ENCODE measurements at places on chromosomes 16 and 17.
A peak's percentile ranks its signal among the peaks of the same experiment; 100 is the strongest.

- DNase-seq: no peak
Measured at GRCh38 chr17:6358131-6358530, 76.8 kb downstream of the AIPL1 start.

- DNase-seq: no peak
Measured at GRCh38 chr17:45139533-45139920, 4.0 kb downstream of the ACBD4 start.

DNA sequence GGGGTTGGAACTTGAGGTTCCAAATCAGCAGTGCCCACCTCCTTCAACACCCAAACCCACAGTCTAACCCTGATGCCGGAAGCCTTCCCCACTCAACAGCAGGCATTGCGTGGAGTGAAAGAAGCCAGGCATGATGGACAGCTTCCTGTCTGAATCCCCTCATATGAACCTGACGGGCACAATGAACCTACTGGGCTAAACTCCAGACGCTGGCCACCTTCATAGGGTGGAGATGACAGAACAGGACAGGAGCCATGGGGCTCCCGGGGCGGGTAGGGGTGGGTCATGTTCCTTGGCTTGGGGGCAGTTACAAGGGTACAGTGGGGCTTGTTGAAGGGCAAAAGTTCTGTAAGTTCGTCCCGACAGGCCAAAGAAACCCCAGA lies 460 bp upstream of the HSBP1 start:
- DNase-seq: no peak

GRCh38 chr17:78793968-78794367 lies 11.9 kb upstream of the CYTH1 start:
- no peak for DNase-seq

DNA sequence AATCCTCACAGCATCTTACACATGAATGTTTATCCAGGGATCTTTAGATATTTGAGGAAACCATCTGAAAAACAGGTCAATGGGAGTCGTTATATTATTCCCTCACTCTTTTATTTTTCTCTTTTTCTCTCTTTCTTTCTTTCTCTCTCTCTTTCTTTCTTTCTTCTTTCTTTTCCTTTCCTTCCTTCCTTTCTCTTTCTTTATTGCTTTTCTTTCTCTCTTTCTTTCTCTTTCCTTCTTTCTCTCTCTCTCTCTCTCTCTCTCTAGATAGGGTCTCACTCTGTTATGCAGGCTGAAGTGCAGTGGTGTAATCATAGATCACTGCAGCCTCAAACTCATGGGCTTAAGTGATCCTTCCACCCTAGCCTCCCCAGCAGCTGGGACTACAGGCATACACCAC lies 20.3 kb upstream of the OR4D1 start:
- DNase-seq: no peak

- DNase-seq: no peak
Measured at GRCh38 chr17:1577182-1577581, 14.6 kb upstream of the PITPNA start.

DNA sequence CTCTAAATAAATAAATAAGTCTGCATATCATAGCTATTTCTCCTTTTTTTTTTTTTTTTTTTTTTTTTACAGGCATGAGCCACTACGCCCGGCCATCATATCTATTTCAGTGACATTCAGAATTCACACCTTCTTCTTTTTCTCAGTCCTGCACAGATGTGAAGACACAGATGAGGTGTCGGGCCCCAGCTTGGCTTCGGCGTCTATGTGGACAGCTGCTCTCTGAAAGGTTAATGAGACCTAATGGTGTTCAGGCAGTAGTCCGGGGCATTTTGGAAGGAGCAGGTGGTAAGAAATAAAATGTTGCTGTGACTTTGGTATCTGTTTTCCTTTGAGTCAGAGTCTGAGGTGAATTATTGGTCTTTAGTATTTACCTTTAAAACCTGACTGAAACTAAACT lies 23.6 kb downstream of the TANGO6 start:
- DNase-seq: no peak

- DNase-seq: no peak
Measured at GRCh38 chr16:59988591-59988990, 1254.5 kb upstream of the GOT2 start.

- DNase-seq: no peak
Measured at GRCh38 chr16:1916640-1916990, 1.6 kb downstream of the HS3ST6 start.

GRCh38 chr16:30658731-30659506 lies 688 bp downstream of the FBRS start:
- peak; percentile 80 for DNase-seq

GRCh38 chr17:30203471-30203981 lies 32.0 kb downstream of the SLC6A4 start:
- DNase-seq: no peak

DNA sequence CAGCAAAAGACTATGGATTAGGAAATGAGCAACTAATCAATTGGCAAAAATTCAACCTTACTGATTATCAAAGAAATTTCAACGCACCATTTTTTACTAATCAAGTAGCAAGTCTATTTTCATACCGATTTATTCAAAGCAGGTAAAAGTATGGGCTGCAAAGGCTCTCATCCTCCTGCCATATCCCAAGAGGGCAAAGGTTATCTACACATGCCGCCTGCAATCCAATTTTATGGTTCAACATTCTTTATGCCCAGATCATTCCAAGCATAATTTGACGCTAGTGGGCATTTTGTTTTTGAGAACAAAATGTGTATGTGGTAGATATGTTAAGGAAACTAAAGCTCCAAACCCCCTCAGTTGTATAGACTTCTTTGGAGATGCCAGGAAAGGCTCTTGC lies 270.6 kb downstream of the MAF start:
- DNase-seq: no peak

DNA sequence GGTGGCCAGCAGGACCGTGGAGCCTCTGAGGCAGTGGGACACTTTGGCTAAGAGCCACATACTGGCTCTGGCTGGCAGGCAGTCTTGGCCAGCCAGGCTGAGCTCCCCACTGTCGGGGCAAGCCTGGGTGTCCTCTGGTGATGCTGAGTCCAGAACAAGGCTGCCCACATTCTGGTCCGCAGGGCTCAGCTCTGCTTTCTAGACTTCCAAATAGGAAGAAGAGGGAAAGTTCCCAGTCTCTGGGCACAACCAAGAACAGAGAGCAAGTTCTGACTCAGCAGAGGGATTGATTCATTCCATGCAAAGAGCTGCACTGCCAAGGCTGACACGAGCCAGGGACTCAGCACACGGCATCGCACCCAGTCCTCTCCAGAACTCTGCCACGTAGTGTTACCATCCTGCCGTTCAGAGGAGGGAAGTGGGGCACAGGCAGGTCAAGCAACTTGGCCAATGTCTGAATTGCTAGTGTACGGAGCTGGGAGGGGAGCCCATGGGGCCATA lies 58.9 kb downstream of the NOS2 start:
- DNase-seq: no peak

DNA sequence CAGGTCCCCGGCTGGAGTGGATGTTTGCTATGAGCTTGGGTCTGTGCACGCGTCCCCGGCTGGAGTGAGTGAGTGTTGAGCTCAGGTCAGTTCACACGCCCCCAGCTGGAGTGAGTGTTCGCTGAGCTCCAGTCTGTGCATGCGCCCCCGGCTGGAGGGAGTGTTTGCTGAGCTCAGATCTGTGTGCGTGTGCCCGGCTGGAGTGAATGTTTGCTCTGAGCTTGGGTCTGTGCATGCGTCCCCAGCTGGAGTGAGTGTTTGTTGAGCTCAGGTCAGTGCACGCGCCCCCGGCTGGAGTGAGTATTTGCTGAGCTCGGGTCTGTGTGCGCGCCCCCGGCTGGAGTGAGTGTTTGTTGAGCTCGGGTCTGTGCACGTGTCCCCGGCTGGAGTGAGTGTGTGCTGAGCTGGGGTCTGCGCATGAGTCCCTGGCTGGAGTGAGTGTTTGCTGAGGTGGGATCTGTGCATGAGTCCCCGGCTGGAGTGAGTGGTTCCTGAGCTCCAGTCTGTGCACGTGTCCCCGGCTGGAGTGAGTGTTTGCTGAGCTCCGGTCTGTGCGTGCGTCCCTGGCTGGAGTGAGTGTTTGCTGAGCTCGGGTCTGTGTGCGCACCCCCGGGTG lies 284.2 kb downstream of the SNX29 start:
- no peak for DNase-seq

- no peak for DNase-seq
Measured at GRCh38 chr16:75273054-75273925, 21.9 kb upstream of the BCAR1 start.

GRCh38 chr17:71878271-71878670 lies 242.5 kb upstream of the SOX9 start:
- no peak for DNase-seq

GRCh38 chr17:42456223-42457106 lies 2.2 kb upstream of the ATP6V0A1 start:
- DNase-seq: no peak

- DNase-seq: no peak
Measured at GRCh38 chr16:58084635-58085034, 44.5 kb downstream of the CFAP20 start.

DNA sequence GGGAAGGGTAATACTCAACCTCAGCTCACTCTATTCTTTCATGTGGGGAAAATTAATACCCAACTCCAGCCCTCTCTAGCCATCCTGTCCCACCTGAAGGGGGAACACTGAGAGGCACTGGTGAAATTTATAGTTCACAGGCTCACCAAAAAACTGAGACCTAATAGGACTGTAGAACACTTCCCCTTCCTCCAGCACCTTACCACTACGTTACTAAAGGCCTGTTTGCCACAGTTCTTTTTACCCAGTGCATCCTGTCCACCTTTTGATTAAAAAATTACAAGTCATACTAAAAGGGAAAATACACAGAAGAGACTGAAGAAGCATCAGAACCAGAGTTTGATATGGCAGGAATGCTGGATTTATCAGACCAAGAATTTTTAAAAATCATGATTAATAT lies 26.0 kb downstream of the DHRS7B start:
- DNase-seq: no peak

DNA sequence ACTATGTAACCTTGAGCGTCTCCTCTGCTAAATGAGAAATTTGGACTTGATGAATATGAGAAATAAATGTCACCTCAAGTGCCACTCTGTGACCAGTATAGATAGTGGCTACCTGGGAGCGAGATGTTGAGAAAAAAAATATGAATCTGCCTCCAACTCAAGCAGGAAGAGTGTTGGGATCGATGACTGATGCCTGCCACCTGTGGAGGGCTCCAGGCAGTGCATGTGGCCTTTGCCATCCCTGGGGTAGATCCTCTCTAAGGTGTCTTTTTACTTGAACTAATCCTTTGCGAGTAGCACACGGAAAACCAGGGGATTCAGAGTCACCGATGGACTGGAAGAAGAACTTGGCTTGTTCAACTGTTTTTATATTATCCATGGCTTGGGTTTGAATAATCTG lies 9.4 kb downstream of the CCDC182 start:
- DNase-seq: no peak

GRCh38 chr17:81576621-81577277 lies 24.6 kb upstream of the FAAP100 start:
- DNase-seq: no peak

DNA sequence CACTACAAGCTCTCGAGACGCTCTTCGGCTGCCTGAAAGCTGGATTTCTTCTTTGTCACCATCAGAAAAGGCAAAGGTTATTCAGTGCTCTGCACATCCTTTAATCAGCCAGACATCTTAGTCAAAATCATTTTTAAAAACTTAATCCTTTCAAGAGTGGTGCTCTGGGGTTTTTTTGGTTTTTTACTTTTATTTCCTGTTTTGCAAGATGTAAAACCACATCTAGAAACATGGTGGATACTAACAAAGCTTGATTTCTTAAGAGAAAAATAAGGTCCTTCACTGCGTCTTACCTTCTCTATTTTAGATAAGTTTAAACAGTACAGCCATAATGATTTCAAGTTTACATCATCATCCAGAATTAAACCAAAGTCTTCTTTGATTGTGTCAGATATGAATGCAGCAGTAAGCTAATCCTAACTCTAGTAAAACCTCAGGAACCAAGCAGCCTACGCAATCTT lies 6.3 kb downstream of the ANKRD11 start:
- no peak for DNase-seq

GRCh38 chr16:3938843-3939624 lies 58.5 kb upstream of the CREBBP start:
- DNase-seq: peak; percentile 33

DNA sequence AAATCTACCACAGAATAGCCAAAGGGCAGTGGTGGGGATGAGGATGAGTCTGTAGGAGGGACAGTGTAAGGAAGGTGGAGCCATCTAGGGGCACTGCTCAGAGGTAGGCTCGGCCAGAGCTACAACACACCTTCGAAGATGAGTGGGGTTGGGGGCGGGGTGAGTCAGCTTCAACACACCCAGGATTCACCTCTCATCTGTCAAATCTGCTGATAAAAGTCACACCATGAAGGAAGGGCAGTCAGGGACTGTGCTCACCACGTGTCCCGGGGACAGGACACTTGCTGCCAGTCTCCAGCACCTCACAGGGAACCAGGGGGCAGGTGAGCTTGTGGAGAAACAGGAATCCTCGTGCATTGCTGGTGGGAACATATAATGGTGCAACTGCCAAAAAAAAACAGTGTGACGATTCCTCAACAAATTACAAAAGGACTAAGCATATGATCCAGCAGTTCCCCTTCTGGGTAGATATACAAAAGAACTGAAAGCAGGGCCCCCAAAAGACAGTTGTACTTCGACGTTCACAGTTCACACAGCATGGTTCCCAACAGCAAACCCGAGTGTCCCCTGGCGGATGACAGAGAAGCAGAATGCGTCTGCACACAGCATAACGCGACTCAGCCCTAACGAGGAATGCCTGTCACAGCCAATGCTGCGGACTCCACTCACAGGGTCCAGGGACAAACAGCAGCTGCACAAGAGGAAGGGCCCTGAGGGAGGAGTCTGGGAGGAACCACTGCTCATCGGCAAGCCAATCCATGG lies 133.1 kb downstream of the ANKRD11 start:
- DNase-seq: peak; percentile 62

GRCh38 chr17:6213859-6214258 lies 143.7 kb downstream of the WSCD1 start:
- DNase-seq: no peak

GRCh38 chr16:25896411-25896810 lies 204.7 kb downstream of the HS3ST4 start:
- no peak for DNase-seq

DNA sequence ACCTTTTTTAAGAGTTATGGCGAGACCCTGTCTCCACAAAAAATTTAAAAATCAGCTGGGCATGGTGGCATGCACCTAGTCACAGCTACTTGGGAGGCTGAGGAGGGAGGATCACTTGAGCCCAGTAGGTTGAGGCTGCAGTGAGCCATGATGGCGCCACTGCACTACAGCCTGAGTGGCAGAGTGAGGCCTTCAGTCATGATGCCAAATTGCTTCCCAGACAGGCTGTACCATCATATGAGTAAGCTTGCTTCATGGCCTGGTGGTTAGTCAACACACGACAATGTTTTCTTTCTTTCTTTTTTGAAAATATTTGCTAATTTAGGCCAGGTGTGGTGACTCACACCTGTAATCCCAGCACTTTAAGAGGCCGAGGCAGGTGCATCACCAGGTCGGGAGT lies 12.5 kb downstream of the NTAN1 start:
- no peak for DNase-seq

GRCh38 chr16:72959301-72959996 lies 88.5 kb downstream of the ZFHX3 start:
- no peak for DNase-seq

- DNase-seq: no peak
Measured at GRCh38 chr16:10405386-10405939, 19.6 kb downstream of the ATF7IP2 start.

Measured in stimulated activated CD4-positive, alpha-beta T cell treated with anti-CD3 and anti-CD28 coated beads, Interleukin-1b, Interleukin-23, amount 100 ng/mL, for 24 hours (primary cell).